ENCODE measurements at places on chromosomes 1 and 21.

DNA sequence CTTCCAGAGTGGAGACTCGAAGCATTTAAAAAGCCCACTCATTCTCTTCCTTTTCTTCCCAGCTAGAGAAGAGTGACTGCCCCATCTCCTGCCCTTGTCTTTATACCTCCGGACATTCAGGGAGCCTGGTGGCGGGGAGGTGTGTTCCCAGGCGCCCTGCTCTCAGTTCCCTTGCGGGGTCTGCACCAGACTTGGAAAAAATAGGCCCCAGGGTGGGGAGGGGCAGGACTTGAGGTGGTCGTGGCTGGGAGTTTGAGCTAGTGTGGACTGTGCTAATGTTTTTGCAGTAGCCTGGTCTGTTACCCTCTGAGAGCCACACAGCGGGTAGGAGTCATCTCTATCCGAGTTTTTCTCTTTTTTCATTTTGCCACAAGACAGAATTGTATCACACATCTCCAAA, 139.1 kb downstream of the PEX14 start:
- no peak for DNase-seq

DNA sequence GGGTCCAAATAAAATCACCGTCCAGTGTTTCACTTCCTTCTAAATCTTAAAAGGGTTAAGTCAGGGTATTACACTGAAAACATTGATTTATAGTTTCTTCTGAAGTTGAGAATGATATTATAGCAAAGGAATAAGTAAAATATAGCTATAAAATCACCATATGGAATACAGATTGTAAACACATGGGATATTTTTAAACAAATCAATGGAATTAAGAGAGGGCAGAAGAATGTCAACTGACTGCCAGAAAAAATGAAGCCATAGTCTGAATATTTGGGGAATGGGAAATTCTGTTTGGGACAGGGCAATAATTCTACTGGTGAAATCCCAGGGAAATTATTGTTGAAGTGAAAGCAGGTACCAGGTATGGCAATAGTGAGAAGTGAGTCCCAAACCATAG, 664.6 kb downstream of the NCAM2 start:
- DNase-seq: no peak

DNA sequence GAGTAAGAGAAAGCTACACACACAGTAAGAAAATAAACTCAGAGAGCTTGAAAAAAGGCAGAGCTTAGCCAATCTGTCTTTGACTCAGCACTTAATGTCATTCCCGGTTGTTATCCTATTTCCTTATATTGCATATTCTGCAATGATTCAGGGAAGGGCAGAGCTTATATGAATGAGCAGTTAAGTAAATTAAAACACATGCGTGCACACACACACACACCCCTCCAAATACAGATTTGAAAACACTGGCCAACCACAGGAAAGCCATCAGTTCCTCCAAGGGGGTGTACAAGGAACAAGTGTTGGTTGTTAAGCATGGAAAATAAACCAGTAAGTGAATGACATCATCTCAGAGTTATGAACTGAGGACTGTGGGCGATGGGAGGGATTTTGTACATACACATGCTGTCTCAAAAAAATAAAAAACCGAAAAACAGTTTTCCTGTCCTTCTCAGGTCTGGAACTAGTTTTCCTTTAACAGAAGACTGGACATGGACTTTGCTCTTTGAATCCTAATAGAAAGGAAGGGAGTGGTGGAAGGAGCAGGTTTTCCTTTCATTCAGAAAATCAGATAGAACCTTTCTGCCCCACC, 1.0 kb downstream of the IQGAP3 start:
- peak; percentile 91 for DNase-seq

DNA sequence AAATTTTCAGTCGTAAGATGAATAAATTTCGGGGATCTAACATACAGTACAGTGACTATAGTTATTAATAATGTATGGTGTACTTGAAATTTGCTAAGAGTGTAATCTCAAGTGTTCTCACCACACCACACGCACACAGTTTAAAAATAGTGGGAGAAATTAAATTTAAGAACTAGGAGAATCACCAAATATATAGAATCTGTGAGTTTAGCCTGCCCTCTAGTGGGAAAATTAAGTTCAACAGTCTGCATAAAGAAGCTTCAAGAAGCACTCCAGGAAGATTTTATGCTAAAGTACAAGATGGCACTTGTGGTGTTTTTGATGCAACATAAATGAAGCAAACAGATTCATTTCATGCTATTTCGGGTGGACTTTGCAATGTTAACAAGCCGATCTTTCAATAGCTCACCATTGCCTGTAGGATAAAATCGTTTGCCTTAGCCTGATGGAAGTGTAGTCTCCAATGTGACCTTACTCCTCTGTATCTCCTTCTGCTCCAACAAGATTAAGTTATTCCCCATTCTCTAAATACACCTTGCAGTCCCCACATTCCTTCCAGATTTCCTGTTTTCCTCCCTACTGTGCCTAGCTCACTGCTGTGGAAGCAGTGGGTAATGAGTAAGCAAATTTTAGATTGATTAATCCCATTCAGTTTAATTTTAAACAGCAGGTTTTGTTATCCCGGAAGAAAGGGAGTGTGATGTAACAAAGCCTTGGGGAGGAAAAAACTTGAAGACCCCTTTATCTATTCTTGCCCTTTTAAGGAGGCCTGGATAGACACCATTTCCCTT, 8.7 kb upstream of the PIK3C2B start:
- peak; percentile 71 for DNase-seq

- DNase-seq: no peak
Observed at GRCh38 chr1:181016563-181016962, 6.1 kb downstream of the STX6 start.

DNA sequence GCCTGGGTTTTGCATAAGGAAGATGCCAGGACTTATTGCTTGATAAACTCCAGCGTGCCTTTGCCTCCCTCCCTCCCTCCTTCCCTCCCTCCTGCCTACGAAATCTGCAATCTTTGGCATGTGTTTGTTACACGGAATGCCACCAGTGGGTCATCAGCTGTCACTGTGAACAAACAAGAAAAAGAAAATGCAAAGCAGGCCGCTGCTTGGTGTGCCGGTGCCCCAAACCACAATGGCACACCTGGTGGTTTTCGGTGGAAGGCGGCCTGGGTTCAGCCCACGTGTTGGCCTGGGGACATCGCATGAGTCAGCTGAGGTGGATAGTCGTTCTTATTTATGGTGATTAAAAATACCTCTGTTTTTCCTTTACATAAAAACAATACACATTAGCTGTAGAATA, 16.3 kb upstream of the IFNLR1 start:
- DNase-seq: no peak

GRCh38 chr1:112957133-112957812, 1.3 kb upstream of the SLC16A1 start:
- peak; percentile 88 for DNase-seq
